ENCODE measurements at places on chromosomes 1 and 21.

GRCh38 chr1:54376430-54377039 lies 29.7 kb downstream of the SSBP3 start:
- peak; percentile 7 for DNase-seq

DNA sequence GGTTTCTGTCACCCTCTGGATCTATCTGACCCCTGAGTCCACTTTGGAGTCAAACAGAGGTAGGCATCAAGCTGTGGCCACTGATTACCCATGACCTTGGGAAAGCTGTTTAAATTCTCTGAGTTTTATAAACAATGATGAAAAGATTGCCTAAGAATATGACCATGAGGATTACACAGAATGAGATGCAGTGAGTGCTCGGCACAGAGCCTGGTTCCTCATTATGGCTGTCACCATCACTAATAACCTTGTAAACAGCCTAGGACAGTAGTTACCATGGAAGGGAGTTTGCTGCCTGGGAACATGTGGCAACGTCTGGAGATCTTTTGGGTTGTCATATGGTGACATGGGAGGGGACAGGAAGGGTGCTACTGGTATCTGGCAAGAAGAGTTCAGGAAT lies 248.3 kb upstream of the KAZN start:
- no peak for DNase-seq

DNA sequence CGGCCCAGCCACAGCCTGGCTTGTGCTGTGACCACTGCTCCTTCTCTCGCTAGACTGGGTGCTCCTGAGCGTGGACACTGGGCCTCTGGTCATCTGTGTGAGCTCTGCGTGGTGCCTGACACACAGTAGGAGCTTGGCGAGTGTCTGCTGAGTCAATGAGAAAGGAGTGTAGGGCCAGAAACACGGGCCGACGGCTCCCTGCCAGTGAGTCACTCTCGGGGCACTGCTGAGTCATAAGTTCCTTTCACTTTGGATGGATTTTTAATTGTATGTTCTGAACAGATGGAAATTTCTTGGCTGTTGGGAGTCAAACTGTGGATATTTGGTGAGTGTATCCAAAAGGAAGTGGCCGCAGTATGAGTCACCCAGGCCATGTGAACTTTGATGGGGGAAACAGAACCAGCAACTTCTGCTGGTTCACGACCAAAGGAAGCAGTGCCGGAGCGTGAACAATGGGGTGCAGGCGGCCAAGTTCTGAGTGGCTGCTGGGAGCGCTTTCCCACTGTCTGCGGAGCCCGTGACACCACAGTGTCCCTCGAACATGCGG lies 41.0 kb upstream of the COL18A1 start:
- DNase-seq: peak; percentile 49

DNA sequence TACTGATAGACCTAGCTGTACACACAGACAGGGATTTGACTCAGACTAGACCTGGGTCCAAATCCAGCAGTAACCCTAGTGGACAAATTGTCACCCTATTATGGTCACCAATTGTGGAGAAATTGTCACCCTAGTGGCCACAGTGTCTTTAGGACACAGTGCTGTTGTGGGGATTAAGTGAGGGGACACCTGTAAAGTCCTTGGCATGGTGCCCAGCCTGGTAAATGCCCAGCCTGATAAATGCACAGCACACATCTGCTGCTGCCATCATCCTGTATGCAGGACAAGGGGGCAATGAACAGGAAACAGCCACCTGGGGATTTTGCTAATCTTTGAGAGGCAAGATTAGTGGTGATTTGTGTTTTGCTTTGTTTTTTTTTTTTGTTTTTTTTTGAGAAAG lies 2.3 kb downstream of the TMEM61 start:
- DNase-seq: no peak

DNA sequence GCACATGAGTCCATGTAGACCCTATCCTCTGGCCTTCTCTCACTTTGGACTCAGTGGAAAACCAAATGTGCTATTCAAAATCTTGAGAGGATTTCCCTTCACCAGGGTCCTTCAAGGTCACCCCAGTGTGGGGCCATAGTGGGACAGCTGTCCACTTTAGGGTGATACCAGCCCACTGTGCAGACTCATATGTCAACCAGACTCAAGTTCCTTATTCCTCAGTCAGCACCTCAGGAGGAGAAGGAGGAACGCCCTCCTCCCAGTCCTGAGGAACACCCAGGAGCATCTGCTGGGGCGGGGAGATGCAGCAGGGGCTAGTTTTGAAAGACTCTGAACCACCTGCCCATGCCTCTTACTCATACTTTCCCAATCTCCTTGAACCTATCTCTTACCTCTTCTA lies 340.9 kb downstream of the MATN1 start:
- DNase-seq: no peak

DNA sequence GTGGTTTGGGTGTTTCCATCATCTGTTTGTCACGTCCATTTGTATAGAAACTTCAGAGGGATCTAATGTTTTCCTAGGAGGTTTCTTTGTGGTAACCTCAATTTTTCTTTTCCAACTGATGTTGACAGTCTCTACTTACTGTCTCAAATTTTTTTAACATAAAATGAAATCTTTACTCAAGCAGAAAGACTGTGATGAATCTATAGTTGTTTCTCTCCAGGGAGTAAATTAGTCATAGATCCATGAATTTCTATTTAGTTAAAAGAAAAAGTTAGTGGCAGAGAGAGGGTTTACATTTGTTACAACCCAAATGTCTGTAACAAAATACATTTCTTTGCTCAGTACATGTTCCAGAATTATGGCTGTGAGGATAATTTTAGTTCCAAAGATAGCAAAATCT lies 161.6 kb downstream of the DISP1 start:
- no peak for DNase-seq

DNA sequence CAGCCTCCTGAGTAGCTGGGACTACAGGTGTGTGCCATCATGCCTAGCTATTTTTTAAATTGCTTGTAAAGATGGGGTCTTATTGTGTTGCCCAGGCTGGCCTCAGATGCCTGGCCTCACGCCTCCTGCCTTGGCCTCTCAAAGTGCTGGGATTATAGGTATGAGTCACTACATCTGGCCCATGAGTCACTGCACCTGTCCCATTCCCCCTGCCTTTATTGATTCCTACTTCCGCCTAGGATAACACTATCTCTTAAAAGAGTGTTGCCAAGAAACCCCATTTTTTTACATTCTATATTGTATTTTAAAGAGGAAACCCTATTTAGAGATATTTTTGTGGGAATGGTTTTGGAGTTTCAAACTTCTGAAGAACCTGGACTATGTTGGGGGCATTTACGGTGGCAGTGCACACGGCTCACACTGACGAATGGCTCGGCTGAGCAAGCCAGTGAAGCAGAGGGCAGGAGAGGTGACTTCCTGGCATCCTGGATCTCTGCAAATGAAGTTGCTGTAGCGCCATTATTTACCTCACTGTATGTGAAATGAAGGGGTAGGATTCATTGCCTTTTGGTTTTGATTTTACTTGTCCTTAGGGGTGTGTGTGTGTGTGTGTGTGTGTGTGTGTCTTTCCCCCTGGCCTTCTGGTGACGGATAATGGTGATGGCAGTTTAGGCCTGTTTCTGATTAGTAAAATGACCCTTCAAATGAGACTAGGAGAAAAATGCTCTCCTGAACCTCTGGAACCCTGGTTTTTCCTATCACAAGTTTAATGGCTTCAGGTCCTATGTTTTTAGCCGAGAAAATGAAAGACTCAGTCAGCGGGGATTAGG lies 22.5 kb downstream of the KIF26B start:
- no peak for DNase-seq

GRCh38 chr1:10904396-10905358 lies 107.8 kb upstream of the TARDBP start:
- peak; percentile 20 for DNase-seq
